ENCODE measurements at places on chromosomes 13 and 19. TPM values are rescaled to one million over a fixed set of nuclear protein-coding genes. Genes with fewer than 3 reads are reported as not detected.

TGFBR3L gene
- total RNA-seq, result 1.8 TPM

DGKH gene
- total RNA-seq, result 5.3 TPM

CYP4F2 gene
- not detected for total RNA-seq

IGSF23 gene
- total RNA-seq, result 0.63 TPM

LILRB4 gene
- not detected for total RNA-seq

ARGLU1 gene
- 41.7 TPM for total RNA-seq

C3 gene
- total RNA-seq, result 45.2 TPM

Data from A549 treated with RU486 at 1 μM for 4 hours (cell line).